NCI-H1092 treated with DMSO at 0.1 percent for 48 hours (cell line): ENCODE measurements at places on chromosomes 12 and 14.

DNA sequence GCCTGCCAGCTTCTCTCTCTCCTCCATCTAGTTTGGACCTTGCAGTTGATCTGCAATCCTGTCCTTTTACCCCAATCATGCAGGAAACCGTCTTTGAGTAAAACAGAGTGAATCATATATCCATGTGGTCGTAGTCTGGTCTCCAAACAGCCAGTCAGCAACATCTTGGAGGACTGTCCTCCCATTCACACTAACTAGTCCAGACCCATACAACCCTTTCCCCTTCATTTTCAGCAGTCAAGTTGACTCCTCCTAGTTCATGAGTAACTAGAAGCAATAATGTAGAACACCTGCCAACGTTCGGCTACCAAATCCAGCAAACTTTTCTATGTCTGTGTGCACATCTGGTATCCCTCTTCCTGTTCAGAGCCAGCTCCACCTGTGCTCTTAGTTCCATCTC lies 10.8 kb upstream of the BIN2 start:
- no peak for DNase-seq

GRCh38 chr12:70576341-70577282 lies 60.6 kb downstream of the PTPRB start:
- peak; percentile 37 for DNase-seq

GRCh38 chr12:71125949-71126348 lies 31.9 kb downstream of the TSPAN8 start:
- DNase-seq: no peak

DNA sequence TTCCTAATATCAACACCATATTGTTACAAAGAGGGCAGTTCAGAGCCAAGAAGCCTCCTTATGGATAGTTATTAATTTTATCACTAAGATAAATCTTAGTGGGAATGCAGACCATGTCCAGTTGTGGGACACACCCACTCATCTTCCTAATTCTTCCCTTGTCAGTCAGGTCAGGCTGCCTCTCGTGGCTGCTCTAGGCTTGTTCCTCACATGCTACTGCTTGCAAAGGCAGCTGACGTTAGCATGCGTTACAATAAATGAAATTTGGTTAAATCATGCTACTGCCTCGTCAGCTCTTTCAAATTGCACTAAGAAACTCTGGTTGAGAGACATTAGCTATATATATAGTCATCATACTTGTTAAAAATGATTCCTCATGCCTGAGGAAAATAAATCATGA lies 108.4 kb downstream of the CAND1 start:
- no peak for DNase-seq

GRCh38 chr14:91961297-91962220 lies 14.1 kb upstream of the FBLN5 start:
- no peak for DNase-seq

GRCh38 chr14:90624732-90625400 lies 191.4 kb downstream of the TTC7B start:
- DNase-seq: no peak

DNA sequence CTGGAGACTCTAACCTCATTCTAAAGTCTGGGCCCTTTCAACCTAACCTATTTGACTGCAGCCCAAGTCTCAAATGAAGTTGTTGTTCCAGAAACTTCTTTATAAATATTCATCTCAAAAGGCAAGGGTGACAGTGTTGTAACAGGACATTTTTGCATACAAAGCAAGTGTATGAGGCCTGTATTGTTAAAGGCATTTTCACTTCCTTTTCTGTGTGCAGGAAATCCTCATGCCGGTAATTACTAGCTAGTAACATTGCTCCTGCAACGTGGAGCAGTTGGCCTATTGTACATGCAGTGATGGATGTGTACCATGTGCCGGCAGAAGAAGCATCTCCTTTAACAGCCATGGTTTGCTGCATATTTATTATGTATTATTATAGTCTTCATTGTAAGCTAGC lies 156.5 kb upstream of the RMST start:
- no peak for DNase-seq
